ENCODE measurements at places on chromosomes 6 and 20.

- DNase-seq = no peak
Measured at GRCh38 chr6:50780382-50780781, 38.3 kb upstream of the TFAP2B start.

DNA sequence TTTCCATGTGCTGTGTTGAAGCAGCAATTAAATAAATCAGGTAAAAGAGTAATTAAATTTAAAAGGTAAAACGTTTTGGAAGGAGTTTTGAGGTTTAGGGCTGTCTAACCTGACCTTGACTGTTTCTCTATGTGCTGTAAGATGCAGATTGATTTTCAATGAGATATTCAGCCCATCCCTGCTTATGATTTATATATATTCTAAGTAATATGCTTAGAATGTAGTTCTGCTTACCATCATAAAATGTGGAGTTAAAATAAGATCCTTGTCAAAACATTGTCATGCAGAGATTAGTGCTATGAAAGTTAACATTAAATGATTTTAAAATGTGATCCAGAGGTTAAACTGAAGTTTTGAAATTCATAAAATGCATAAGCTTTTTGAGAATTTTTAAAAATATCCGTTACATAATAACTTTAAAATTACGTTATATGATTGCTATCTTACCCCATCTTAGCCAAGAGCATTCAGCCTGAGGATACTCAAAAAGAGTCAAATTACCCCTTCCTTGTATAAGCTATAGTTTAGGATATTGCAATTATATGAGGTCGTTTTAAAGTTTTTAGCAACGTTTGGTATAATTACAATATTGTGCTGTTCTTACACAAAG is 122.5 kb downstream of the MTHFD1L start:
- DNase-seq = no peak

DNA sequence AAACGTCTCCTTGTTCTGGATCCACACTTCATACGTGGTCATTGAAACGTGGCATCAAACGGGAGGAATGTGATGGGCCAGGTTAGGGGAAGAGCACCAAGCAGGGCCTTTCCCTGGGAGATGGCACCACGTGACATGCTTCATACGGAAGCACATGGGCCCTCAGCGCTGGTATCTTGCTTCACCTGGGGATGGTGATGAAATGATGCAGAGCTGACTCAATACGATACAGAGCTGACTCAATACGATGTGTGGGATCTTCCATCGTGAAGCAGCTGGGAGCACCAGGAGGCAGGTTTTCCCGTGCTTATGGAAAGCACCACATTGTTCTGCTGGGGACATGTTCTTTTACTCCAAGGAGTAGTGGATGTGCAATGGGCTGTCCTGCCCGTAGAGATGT is 22.5 kb upstream of the TAGAP start:
- no peak for DNase-seq

GRCh38 chr6:111185954-111186353 is 98.7 kb downstream of the SLC16A10 start:
- DNase-seq = no peak
